ENCODE measurements at places on chromosomes 5 and 9.
A peak's percentile ranks its signal among the peaks of the same experiment; 100 is the strongest.

GRCh38 chr5:84028093-84028492 lies 307.4 kb upstream of the HAPLN1 start:
- DNase-seq, result no peak

- no peak for DNase-seq
Measured at GRCh38 chr5:124289130-124289529, 457.3 kb downstream of the ZNF608 start.

- no peak for DNase-seq
Measured at GRCh38 chr9:129336130-129336528, 158.1 kb upstream of the IER5L start.

DNA sequence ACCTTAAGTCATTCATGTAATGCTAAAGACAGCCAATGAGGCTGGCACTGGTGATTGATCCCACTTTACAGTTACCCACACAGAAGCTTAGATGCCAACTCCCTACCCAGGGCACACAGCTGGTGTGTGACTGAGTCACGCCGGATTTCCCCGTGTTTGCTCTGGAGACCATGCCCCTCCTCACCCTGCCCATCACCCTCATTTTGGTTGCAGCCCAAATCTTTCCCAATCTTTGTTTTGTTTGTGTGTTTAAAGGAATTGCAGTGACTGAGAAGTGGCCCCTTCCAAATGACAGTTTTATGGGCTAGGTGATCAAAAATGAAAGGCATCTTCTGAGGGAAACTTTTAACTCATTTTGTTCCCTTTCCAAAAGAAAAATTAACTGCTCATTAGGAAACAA lies 10.9 kb downstream of the FBXL7 start:
- DNase-seq, result peak; percentile 26

- DNase-seq, result peak; percentile 98
Measured at GRCh38 chr9:136439481-136440408, at the start of gene INPP5E. TSS of gene INPP5E (minus strand) at chr9:136439845. CDS start at chr9:136439419, 426 bp downstream.

Measured in H54 (cell line).